ENCODE measurements at places on chromosomes 4 and X. TPM values are rescaled to one million over a fixed set of nuclear protein-coding genes. Genes with fewer than 3 reads are reported as not detected.

BRS3 gene
- not detected for total RNA-seq

DCAF8L2 gene
- total RNA-seq, result not detected

MGAT4D gene
- not detected for total RNA-seq

SHOX gene
- total RNA-seq, result not detected

DCX gene
- total RNA-seq, result not detected

PIR gene
- total RNA-seq, result 61.1 TPM

All from A172 (cell line).